ENCODE measurements at places on chromosomes 4 and X.

DNA sequence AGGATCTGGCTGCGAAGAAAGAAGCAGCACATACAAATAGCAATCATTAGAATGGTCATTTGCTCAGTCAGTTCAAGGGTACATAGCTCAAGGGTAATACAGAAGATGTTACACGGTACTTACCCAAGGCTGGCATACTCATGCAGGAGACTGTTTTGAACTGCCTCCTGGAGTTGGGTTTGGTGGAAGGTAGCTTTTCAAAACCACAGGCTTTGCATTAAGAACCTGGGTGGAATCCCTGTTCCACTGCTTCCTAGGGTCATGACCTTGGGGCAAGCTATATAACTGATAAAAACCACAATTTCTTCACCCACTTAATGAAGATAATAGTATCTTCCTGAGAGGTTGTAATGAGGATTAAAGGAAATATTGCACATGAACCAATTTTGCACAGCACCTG is 36.5 kb downstream of the TBC1D9 start:
- no peak for DNase-seq

GRCh38 chrX:16712548-16713155 is at the start of gene CTPS2:
TSS of gene CTPS2 (minus strand) at chrX:16712669. CDS start at chrX:16702902, 9,767 bp downstream.
- peak; percentile 33 for DNase-seq

- no peak for DNase-seq
Measured at GRCh38 chr4:25477221-25477620, 100.2 kb downstream of the ANAPC4 start.

DNA sequence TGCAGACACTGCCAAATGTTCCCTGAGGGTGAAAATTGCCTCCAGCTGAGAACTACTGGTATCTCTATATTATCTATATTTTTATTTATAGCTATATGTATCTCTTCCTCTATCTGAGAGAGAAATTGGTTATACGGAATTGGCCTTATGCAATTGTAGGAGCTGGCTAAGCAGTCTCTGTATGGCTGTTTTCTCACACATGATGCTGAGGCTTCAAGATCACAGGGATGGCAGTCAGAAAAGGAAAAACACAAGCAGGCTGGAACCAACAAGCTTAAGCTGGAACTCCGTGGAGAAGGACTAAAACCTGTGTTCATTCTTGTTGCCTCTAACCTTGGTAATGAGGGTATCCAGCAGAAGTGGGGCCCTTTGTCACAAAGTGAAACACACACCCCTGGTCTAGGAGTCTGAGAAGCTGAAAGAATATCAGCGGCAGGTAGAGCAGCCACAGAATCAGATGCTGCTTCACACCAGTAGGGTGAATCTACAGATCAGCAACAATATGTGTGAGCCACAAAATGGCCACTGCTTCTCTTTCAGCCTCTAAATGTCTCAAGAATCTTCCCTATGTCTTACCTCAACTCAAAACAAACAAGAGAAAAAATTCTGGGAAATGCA is 166.5 kb upstream of the PPP1R2C start:
- DNase-seq, result no peak

GRCh38 chr4:108751321-108751720 is 11.5 kb downstream of the ETNPPL start:
- DNase-seq, result peak; percentile 69

GRCh38 chrX:105823092-105823455 is 735 bp downstream of the NRK start:
- DNase-seq, result no peak

DNA sequence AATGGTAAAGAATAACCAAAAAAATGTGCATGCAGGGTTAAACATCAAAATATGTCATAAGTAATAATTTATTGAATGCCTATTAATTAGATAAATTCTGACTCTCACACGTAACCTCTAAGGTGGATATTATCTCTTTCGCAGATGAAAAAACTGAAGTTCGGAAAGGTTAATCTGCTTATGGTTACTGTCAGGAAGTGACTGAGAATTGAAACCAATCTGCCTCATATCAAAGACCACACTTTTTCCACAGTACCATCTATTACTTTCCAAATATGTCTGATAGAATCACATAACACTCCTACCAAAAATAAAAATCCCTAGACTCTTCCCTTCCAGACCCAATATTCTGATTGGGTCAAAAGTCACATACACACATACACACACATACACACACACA is 6.2 kb downstream of the CHIC2 start:
- no peak for DNase-seq

DNA sequence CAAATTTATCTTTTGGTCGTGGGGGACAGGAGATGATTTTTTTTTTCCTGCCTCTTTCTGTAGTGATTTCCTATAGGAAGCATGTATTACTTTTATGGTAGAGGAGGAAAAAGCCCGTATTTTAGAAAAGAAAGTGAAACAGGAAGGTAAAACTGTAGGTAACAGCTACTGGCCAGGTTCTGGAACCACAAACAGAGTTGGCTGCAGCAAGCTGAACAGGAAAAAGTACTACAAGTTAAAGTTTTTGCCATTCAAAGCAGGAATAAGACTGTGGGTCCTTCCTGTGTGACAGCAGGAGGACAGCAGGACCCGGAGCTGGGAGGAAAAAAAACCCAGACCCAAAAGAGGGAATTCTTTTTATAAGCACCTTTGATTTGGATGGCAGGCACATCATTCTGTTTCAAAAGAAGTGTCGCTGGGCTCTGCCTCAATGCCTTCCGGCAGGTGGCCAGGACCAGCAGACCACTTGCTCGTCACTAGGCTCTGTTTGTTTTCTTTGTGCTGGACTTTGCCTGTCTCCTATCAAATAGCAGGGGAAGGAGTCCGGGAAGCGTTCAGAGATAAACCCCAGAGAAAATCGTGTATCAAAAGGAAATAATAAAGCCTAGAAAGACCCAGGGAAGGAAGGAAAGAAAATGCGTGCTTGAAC is 277.9 kb downstream of the ADGRA3 start:
- no peak for DNase-seq

GRCh38 chr4:1176398-1177273 is 4.3 kb upstream of the SPON2 start:
- no peak for DNase-seq

GRCh38 chr4:123046096-123046495 is 123.7 kb upstream of the NUDT6 start:
- no peak for DNase-seq

DNA sequence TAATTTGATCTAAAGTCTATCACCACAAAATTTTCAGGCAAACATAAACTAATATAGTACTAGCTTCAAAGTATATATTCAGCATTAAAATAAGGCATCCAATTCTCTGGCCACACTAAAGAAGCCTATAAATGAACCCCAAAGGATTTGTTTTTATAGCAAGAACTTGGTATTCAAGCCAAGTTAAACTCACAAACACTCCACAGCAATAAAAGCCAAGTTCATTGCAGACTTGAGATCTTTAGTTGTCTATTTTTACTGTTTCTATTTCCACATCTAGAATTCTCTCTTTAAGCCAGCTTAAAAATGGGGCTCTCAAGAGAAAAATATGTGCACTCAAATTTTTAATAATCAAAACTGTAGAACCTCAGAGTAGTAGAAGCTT is 51.1 kb downstream of the WDFY3 start:
- DNase-seq, result no peak

DNA sequence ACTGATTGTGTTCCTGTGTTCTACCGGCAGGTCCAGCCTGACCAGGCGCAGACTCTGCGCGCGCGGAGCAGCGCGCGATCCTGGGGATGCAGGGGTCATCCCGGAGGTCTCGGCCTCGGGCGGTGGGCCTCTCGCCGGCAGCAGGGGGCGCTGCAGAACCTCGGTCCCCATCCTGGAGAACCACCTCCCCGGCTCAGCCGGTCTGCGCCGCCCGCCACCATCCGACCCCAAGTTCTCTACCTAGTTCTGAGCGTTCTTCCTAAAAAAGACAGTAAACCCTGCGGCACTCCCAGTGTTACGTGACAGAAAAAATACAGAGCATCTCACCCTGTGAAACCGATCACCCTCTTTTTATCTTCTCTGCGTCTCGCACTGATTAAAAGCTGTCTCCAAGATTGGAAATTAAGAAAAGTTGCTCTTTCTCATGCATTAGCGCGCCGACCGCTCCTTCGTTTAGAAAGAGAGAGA is 1.6 kb downstream of the TRPC3 start:
- peak; percentile 16 for DNase-seq

DNA sequence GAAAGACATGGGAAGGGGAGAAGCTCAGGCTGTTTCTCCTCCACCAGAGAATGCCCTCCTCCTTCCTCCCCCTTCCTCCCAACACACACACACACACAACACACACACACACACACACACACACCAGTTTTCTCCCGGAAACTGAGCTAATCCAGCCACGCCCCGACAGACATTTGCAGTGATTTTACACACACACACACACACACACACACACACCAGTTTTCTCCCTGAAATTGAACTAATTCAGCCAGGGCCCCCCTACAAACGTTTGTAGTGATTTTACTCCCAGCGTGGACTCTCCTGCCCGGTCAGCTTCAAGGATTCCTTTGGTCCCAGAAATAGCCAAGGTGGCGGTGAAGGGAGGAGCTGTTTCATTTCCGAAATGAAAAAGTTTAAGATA is 32.9 kb upstream of the STX18 start:
- no peak for DNase-seq

- DNase-seq, result no peak
Measured at GRCh38 chr4:836003-836511, 10.1 kb upstream of the CPLX1 start.

DNA sequence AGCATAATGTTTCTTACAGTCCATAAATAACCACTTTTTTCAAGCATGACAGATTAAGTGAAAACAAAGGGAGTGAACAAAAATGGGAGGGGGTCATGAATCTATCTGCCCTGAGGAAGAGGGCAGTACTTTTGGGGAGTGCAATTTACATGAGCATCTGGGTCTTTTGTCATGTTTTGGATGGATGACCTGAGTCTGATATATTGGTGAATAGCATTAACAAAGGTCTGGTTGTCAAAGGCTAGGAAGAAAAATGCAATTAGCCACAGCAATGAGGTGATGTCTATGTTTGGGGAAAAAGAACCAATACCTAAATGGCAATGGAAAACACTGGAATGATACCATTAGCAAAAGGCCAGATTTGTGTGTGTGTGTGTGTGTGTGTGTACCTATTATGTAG is 15.1 kb upstream of the MAD2L1 start:
- no peak for DNase-seq

- DNase-seq, result no peak
Measured at GRCh38 chrX:21747558-21747957, 10.4 kb downstream of the SMPX start.

GRCh38 chrX:38811515-38812243 is 10.4 kb downstream of the MID1IP1 start:
- no peak for DNase-seq

DNA sequence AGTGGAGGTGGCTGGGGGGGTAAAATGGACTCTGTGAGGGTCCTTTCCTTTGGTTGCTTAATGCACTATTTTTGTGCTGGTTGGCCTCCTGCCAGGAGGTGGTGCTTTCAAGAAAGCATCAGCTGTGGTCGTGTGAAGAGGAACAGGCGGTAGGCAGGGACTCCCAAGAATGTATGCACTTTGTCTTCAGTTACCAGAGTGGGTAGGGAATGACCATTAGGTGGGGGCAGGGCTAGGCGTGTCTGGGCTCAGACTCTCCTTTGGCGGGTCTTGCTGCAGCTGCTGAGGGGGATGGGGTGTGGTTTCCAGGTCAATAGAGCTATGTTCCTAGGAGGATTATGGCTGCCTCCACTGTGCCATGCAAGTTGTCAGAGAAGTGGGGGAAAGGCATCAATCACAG is 509.0 kb downstream of the PCDH19 start:
- no peak for DNase-seq

GRCh38 chr4:42144028-42144427 is 8.4 kb downstream of the BEND4 start:
- DNase-seq, result no peak

GRCh38 chrX:109859651-109860050 is 126.6 kb upstream of the ACSL4 start:
- DNase-seq, result no peak

DNA sequence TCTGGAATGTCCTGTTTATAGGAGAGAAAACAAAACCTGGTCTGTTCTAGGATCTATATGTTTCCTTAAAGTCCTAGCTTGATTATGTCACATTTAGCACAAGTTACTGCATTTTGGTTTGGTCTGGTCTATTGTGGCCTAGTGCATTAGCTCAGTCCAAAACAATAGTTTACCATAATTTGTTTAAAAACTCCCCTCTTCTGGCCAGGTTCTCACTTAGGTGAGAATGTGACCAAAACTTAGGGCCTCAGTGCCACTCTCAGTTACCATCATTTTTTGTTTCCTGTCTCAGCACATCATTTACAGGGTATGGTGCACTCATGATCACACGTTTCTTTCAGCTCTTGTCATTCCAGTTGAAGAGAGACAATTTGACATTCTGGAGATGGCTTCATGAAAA is 378.5 kb downstream of the KLHL4 start:
- no peak for DNase-seq

DNA sequence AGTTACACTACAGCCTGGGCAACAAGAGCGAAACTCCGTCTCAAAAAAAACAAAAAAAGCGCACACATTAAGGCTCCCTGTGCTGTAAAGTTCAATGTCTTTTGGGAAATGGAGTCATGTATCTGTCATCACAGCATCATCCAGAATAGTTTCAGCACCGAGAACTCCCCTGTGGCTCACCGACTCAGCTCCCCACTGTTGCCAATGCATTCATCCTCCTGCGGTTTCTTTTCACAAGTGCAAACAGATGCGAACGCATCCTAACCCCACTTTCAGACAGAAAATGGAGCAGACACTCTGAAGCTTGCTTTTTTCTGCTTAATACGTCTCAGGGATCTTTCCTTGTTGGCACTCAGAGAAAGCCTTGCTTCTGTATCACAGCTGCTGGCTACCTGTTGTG is 13.8 kb upstream of the SH3TC1 start:
- no peak for DNase-seq

GRCh38 chr4:188971125-188971524 is 831.9 kb downstream of the TRIML1 start:
- peak; percentile 11 for DNase-seq

GRCh38 chrX:101658661-101659491 is 774 bp downstream of the ARMCX2 start:
- DNase-seq, result no peak

DNA sequence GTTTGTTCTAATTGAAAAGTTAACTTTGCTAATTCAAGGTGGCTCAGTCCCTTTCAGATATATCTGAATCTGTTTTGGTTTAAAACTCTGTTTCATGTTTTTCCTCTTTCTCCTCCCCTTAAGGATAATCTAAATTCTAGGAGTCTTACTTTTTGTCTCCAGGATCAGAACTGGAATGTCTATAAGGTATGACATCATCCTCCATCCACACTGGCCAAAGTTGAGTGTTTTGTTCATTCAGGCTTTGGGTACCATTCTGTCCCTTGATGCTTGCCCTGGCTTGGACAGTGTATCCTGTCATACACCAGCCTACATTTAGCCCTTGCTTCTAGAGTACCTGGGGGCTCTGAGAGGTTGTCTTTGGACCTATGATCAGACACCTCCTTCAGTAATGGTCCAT is 56.8 kb upstream of the ANTXR2 start:
- DNase-seq, result no peak

DNA sequence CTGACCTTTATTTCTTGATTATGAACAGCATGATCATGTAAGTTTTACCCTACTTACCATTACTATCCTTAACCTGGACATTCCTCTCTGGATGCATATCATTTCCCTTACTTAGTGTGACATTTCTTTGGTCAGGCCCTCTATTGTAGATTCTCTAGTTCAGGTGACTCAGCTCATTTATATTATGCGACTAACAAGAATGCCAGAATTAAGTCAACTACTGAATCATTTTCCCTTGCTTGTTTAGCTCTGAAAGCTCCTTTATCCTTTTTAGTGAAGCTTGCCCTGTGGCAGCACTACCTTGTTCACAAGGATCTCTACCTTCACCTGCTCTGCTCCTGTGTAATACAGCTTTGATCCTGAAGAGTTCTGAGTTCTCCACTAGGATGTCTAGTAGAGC is 15.1 kb upstream of the UGT2B17 start:
- no peak for DNase-seq
